Activated CD8-positive, alpha-beta memory T cell treated with anti-CD3 and anti-CD28 coated beads, Interleukin-2, amount 10 ng/mL, durations not matched to agents 7 days and 5 days (primary cell): ENCODE measurements at places on chromosomes 5 and 9. TPM values are rescaled to one million over a fixed set of nuclear protein-coding genes. Genes with fewer than 3 reads are reported as not detected.

Gene SPINK6
- total RNA-seq = not detected

Gene RNF224
- not detected for total RNA-seq

Gene PCDHA9
- total RNA-seq = not detected

Gene SMIM33
- 0.07 TPM for total RNA-seq

Gene SPRY4
- total RNA-seq = 0.09 TPM

DNA sequence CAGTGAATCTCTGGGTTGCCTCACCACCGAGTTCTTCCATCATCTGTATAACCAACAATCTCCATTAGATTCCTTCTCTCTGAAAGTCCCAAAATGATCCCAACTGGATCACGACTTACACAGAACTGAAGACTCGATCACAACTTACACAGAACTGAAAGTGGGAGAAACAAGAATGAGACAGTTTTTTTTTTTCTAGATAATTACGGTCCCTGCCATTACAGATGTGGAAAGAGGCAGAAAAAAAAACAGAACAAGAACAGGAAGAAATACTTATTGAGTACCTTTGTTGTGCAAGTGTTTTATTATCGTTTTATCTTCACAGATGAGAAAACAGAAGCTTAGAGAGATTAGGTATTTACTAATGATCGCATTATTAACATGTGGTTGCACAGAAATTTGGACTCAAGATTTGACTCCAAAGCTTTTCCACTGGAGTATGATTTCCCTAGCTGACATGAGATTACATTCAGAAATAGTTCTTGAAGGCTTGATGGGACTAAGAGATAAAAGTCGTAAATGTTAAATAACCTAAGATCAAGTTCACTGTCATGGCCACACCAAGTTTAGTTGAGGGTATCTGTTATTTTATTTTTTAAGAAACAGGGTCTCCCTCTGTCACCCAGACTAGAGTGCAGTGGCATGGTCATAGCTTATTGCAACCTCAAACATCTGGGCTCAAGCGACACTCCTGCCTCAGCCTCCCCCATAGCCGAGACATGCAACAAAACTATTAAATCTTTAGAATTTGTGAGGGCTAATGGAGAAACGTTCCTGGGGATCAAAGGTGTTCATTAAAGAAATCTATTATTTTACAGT lies 8.9 kb downstream of the PLK2 start:
- DNase-seq = no peak

GRCh38 chr9:126698756-126699155 lies 85.0 kb downstream of the LMX1B start:
- no peak for DNase-seq

GRCh38 chr9:127644943-127645342 lies 32.9 kb downstream of the STXBP1 start:
- DNase-seq = no peak

DNA sequence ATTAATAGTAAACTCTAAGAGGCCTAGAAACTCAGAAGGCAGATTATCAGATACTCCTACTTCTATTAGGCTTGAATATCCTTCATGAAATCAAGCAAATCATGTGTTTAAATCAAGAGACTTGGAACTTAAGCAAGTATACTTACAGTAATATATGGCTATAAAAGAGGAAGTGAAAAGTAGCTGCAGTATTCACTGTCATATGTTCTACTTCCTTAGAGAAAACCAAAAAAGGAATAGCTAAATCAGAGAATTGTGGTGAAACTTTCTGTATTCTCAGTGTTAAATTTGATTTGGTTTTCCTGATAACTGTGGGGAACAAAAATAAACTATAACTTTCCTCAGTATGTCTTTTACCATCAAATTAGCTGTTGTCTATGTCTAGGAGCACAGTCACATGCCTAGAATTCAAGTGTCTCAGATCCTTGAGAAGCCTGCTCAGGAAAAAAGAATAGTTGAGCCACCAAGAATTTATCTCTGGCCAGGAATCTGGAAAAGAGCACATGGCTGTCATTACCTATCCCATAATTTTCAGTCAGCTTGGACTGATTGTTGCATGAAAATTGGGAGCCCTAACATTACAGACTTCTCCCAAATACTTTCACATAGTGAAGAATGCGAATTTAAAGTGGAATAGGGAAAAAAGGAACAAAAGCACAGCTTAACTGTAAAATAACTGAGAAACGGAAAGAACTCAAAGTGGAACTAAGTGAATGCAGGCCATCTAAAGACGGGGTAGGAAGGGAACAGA lies 1.7 kb downstream of the FKBP15 start:
- no peak for DNase-seq

DNA sequence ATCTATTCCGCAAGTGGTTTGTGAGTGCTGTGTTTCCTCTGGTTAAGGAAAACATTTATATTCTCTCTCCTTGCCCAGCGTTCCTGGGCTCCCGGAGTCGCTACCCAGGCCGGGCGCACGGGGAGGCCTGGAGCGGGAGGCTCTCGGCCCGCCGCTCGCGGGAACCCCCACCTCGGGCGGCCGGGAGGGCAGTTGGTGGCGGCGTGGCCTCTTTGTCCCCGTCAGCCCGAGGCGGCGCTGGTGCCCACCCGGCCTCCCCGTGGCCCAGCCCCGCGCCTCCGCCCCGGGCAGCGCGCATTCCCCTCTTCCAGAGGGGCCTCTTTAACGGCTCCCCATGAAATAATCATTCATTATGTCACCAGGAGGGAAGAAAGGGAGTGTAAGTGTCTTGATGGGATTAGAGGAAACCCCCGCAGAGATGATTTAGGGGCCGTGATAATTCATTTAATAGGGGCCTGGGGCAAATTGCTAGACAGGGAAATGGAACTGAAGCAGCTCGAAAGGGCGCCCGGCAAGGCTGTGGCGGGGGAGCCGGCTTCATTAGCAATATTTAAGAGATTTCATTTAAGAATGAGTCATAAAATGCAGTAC lies 181.9 kb upstream of the TBCA start:
- no peak for DNase-seq

DNA sequence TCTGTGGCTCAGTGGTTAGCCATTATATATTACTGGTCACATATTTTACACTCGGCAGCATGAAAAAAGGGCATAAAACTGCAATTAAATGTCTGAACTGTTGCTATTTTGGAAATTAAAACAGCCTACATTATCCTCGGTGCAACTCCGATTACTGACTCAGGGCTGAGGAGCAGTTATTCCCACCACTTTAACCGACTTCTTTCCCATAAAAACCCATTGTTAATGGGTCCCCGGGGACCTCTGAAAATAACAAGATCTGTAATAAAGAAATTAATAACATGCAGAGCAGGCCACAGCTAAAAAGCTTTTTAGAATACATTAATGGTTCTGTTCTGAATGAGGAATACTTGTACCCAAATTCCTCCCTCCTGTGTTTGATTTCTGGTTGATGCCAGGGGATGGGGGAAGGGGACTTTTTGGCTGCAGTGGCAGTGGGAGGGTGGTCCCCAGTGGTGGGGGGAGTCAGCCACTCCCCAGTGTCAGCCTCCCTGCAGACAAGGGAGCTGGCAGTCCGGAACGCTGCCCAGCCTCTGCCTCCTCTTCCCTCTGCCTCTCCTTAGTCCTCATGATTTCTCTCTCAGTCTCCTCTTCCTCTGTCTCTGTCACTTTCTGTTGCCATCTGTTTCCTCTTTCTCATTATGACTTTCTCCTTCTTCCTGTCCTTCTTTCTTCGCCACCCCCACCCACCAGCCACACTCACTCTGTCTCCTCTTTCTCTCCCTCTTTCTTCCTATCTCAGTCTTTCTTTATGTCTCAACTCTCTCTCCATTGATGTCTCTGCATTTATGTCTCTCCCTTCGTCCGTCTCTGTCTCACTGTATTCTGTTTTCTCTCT lies 59.0 kb upstream of the ZBTB43 start:
- peak; percentile 46 for DNase-seq

DNA sequence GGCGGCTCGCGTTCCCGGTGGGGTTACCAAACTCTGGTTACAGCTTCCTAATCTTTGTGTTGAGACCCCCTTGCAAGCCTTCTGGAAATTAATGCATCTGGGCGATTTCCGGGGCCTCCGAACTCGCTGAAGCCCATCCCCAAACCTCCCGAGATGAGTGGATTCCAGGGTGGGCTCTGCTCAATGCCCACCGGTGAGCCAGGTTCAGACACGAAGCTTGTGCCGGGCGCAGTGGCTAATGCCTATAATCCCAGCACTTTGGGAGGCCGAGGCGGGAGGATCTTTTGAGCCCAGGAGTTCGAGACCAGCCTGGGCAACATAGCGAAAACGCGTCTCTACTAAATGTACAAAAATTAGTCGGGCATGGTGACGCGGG lies 356 bp upstream of the HACD4 start:
- DNase-seq = no peak

DNA sequence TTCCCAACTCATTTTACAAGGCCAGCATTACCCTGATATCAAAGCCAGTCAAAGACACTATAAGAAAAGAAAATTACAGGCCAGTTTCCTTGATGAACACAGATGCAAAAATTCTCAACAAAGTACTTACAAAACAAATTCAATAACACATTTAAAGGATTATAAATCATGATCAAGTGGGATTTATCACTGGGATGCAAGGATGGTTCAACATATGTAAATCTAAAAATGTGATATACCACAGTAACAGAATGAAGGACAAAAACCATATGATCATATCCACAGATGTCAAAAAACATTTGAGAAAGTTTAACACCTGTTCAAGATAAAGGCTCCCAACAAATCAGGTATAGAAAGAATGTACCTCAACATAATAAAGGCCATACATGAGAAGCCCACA lies 130.6 kb downstream of the NDUFS4 start:
- DNase-seq = no peak

DNA sequence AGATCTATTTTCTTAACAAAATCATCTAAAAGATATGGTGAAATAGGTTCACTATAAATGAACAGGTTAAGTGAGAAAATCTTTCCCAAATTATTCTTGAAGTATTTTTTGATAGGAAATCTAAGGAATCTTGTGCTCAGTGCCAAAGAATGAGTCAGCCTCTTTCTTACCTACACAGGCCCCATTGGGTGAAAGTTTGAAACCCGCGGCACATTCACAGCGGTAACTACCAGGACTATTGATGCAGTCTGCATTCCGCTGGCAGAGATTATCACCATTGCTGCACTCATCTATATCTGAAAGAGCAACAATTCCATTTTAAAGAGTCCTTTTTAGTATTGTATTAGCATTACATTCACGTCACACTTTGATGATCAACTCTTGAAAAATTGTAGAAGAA lies 221.8 kb downstream of the SLC12A2 start:
- no peak for DNase-seq

GRCh38 chr9:133162861-133163503 lies 732 bp downstream of the GBGT1 start:
- DNase-seq = no peak

GRCh38 chr9:35537913-35538312 lies 48.0 kb downstream of the RUSC2 start:
- DNase-seq = no peak

GRCh38 chr5:18807256-18808149 lies 1173.2 kb downstream of the TAF11L14 start:
- DNase-seq = no peak

DNA sequence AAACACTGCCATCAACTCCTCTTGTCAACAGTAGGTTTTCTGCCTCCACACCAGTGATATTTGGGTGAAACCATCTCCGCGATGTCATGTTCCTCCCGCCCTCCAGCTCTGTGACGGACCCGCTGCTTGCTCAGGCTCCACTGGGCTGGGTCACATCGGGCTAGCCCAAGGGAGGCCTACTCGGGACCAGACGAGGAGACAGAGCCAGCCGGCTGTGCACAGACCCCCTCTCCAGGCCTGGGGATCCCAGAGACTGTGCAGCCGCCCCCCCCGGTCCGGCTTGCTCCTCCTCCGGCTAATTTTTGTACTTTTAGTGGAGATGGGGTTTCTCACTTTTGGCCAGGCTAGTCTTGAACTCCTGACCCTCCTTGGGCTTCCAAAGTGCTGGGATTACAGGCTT lies 202.4 kb upstream of the PRDM9 start:
- no peak for DNase-seq

GRCh38 chr9:23926368-23926767 lies 100.3 kb upstream of the ELAVL2 start:
- DNase-seq = no peak

DNA sequence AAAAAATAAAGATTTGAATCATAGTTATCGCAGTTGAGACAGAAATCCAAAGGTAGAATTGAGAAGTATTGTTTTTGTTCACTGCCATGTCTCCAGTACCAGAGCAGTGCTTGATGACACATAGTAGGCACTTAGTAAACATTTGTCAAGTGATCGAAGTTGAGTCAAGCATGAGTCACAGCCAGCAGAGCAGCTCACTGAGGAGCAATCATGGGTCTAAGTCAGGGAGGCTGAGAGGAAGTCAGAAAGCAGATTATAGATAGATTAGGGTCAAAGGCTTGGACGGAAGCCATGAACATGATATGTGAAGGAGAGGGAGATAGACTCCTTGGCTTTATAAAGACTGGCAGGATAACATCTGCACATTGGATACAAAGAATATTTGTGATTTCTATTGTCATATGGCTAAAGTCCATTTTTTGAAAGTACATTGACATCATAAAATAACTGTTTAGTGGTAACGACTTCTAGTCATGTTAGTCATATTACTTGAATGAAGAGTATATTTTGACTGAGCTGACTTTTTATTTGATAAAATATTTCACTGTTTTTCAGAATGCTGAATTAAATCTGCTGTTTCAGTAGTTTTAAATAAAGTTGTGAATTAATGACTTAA lies 168.5 kb downstream of the RAB3C start:
- no peak for DNase-seq
